Natural killer cell (primary cell): ENCODE measurements at places on chromosomes 1 and 21. TPM values are rescaled to one million over a fixed set of nuclear protein-coding genes. Genes with fewer than 3 reads are reported as not detected.

DNA sequence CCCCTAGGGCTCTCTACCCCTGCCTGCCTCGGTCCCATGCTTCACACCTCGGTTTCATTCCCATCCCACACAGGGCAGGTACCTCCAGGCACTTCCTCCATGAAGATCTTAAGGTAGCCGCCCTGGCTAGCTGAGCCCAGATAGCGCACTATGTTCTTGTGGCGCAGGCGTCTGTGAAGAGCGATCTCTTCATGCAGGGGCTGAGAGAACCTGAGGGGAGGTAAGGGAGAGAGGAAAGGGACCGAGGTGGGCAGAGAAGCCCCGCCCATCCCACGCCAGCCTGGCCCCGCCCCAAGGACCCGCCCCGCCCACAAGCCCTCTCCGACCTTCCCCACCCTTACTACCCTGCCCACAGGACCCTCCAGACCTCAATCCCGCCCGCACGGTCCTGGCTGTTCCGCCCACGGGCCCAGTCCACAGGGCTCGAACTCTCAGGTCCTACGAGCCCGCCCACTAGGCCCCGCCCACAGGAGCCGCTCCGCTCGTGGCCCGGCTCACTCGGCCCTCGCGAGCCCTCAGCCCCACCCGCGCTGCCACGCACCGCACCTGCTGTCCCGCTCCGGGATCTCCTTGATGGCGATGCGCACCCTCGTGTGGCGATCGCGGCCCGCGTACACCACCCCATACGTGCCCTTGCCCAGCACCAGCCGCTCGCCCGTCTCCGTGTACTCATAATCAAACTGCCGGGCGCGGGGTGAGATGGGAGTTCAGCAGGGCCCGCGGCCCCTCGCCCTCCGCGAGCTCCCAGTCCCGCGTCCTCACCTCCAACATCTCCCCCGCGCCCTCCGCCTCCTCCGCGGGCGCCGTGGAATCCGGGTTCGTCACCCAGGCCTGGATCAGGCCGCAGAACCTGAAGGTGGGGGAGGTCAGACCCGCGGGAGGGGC, 6.4 kb downstream of the MAP3K6 start:
- peak; percentile 68 for DNase-seq

DNA sequence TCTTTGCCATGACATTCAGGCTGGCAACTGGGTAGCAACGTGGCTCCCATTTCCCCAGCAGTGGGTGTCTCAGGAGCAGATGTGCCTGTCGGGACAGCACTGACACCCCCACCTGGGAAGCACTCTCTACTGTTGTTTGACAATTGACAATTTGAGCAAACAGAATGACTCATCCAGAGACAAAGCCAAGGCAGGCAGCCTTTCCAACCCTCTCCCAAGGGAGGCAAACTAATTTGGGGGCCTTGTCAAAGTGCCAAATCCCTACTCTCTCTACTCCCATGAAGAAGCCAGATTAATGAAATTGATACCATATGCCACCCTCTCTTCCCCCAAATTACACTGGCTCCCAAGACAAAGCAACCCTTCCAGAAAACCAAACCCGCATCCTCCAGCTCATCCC, 65.6 kb downstream of the GRIK3 start:
- DNase-seq, result no peak

GRCh38 chr1:82260051-82260450, 459.3 kb downstream of the ADGRL2 start:
- no peak for DNase-seq

GRCh38 chr1:36119456-36119855, 5.6 kb downstream of the COL8A2 start:
- DNase-seq, result no peak

Gene HRNR
- not detected for total RNA-seq

DNA sequence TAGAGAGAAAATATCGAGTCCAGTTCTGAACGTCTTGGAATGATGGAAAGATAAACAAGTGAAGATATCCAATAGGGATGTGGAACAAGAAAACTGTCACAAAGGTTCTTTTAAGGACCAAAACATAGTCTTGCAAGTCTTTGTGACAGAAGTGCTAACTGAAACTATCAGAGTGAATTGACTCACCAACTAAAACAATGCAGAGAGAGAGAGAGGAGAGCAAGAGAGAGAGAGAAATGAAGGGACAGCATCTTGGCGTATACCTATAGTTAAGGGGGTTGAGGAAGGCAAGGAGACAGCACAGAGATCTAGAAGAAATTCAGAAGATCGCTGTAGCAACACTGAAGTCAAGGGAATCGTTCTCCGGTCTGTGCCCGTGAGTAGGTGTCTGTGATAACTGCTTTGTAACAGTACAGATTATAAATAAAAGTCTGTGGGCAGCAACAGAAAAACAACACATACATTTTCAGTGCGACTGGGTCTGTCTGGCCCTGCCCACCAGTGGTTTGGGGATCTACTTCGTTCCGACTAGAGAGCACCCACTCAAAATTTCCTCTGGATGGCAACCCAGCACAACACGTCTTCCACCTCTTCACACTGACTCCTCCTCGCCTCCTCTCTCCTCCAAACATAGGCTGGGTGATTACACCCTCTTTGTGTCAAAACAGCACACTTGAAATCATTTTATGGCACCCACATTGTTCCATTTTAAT, 4.8 kb upstream of the COA6 start:
- DNase-seq, result peak; percentile 54

Gene LCE2B
- total RNA-seq, result not detected

DNA sequence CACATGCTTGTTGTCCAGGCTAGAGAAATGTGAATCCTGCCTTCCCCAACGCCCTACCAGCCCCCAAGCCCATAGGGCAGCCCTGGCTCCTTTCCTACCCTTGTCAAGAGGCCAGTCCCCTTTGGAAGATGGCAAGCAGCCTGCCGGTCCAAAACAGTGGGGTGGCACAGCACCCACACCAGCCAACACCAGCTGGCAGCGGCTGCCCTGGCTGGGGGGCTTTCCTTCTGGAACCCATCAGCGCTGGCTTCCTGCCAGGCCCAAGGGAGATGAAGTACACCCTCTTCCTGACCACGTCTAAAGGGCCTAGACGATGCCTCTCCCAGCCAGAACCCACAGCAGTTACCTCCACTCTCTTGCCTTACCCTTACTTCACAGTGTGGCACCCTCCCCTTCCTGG, 24.2 kb downstream of the KCNN3 start:
- no peak for DNase-seq

Gene RGS2
- total RNA-seq, result 268 TPM

GRCh38 chr1:150015651-150016131, 5.2 kb upstream of the OTUD7B start:
- DNase-seq, result no peak

Gene PROX1
- total RNA-seq, result not detected

DNA sequence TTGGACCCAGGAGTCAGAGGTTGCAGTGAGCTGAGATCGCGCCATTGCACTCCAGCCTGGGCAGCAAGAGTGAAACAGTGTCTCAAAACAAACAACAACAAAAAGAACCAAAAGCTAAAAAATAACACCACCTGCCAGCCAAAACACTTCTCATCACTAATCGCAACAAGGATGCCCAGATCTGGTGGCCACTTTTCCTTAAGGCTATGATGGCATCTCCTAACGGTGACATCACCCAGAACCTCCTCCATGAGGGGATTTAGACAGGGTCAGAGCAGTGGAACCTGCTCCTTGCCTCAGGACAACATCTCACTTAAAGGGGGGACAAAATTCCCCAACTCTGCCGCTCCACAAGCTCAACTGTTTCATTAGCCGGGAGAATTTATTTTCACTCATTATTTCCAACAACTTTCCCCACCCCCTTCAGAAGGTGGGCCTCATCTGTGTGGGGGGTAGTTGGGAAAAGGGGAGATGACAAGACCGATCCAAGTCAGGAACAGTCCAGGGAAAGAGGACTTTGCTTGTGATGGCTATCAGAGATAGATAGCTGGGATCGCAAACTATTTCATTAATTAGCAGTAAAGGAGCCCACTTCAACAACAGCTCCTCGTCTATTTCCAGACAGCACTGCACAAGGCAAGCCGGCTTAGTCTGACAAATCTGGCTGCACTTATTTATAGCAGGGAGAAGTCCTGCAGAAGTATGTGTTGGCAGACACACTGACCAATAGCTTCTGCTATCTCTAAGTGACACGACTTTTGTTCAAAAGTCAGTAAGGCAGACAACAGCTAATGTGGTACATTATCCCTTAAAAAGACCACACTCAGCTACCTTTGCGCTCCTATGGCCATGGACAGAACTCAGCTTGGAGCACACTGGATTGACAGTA, 2.6 kb downstream of the PABPC4 start:
- no peak for DNase-seq

DNA sequence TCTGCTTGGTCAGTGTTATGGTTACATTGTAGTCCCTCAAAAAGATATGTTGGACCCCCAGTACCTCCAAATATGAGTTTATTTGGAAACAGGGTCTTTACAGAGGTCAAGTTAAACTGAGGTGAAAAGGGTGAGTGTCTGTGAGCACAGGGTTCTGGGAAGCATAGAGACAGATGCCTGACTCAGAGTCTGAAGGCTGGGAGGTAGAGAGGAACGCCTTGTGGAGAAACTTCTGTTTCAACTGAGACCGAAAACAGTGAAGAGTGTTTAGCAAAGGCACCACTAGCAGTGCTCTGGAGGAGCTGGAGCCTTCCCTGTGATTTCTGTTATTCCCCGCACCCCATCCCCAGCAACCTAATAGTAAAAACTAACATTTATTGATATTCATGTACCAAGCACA, 65.2 kb upstream of the LRRC8D start:
- DNase-seq, result no peak

DNA sequence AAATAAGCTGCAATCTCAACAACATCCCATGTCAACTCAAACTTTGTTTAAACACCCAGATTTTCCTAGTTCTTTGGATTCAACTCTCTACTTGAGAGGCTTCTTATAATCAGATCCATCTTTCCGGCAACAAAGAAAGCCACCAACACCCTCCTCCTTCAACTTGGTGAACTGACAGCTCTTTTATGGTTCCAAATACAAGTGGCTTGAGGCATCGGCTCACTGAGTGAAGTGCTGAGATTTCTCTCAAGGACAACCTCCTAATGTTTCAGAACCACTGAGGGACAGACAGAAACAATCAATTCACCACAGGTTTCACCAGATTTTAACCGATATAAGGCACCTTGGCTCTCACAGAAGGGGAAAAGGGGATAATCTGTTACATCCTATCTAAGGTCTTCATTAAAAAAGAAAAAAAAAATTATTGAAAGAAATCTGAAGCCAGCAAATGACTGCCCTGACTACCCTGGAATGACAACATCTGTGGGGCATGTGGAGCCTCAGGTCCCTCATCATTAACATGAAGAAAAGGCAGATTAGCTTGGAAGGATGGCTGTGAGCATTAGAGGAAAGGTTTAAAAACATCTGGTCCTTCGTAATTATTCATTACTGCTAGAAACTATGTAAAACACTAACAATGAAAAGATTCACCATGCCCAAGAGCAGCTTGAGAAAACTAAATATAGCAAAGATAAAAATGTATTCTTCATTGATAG, 50.9 kb downstream of the PTPN14 start:
- DNase-seq, result no peak

GRCh38 chr1:33180911-33181890, 642 bp downstream of the TRIM62 start:
- peak; percentile 27 for DNase-seq

DNA sequence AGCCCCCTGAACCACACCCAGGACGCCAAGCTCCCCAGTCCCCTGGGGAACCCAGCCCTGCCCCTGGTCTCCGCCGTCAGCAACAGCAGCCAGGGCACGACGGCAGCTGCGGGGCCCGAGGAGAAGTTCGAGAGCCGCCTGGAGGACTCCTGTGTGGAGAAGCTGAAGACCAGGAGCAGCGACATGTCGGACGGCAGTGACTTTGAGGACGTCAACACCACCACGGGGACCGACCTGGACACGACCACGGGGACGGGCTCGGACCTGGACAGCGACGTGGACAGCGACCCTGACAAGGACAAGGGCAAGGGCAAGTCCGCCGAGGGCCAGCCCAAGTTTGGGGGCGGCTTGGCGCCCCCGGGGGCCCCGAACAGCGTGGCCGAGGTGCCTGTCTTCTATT, 42.7 kb upstream of the ARHGEF16 start:
- DNase-seq, result no peak

DNA sequence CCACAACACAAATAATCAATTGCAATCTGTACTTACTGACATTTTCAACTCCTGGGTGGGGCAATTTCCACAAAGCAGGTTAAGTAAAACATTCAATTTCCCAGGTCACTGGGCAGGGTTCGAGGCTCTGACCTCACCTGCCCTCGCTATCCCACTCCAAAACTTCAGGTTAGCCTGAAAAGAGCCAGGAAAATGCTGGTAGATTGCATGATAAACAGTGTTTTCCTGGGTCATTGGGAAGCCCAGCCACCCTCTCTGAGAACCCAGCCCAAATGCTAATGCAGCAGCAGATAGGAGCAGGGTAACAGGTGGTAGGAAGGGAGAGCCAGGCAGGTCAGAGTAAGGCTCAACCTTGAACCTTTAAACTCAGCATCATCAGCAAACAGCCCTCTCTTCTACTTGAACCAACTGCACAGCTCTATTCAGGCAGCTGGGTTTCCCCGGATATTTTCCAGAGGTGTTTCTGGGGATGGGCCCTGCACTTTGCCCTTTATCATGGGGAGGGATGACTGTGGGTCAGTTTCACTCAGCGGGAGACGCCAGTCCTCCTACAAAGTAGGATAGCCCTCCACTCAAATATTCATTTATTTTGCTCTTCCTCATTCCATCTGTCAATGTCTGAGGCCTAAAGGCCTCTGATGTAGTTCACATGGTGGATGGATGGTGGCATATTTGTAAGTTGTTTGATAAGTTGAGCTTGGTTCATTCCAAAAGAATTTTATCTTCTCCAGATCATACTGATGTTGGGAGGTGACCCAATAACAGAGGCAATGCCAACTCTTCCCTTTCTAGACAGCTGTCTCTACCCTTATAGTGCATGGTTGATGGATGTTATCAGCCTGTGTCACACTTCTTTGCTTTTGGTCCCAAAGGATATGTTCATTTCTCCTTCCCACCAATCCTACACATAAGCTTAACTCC, 65.7 kb downstream of the DUSP10 start:
- DNase-seq, result no peak

DNA sequence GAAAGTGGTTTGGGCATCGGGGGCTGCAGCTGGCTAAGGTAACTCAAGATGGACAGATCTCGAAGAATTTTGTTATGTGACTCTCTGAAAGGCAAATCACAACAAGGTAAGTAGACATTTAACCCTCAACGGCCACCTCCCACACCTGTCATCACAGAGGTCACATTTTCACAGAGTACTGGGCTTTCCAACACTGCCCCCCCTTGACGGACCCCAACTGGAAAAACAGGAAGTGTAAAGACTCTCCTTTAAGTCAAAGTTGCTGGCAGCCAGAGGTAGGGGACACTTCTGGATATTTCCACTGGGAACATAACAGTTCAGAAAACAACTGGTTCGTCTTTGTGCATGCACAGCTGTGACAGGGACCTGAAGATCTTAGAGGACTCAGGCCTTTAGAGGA, 22.3 kb downstream of the NOL9 start:
- DNase-seq, result no peak

- no peak for DNase-seq
Observed at GRCh38 chr1:238226810-238227209, 336.1 kb upstream of the ZP4 start.

- DNase-seq, result no peak
Observed at GRCh38 chr1:107740579-107740978, 224.4 kb downstream of the VAV3 start.

Gene PDZK1
- 0.96 TPM for total RNA-seq
